Fibroblast of the aortic adventitia (primary cell): ENCODE measurements at places on chromosomes 2 and 18. TPM values are rescaled to one million over a fixed set of nuclear protein-coding genes. Genes with fewer than 3 reads are reported as not detected.

- DNase-seq: peak; percentile 81
These were observed 45.1 kb downstream of the HDAC4 start for GRCh38 chr2:239355724-239356123.

GRCh38 chr18:59929621-59930295 is 30.0 kb downstream of the PMAIP1 start:
- DNase-seq: no peak

Gene ANO7
- total RNA-seq: 1.1 and 1.7 TPM in 2 replicates

DNA sequence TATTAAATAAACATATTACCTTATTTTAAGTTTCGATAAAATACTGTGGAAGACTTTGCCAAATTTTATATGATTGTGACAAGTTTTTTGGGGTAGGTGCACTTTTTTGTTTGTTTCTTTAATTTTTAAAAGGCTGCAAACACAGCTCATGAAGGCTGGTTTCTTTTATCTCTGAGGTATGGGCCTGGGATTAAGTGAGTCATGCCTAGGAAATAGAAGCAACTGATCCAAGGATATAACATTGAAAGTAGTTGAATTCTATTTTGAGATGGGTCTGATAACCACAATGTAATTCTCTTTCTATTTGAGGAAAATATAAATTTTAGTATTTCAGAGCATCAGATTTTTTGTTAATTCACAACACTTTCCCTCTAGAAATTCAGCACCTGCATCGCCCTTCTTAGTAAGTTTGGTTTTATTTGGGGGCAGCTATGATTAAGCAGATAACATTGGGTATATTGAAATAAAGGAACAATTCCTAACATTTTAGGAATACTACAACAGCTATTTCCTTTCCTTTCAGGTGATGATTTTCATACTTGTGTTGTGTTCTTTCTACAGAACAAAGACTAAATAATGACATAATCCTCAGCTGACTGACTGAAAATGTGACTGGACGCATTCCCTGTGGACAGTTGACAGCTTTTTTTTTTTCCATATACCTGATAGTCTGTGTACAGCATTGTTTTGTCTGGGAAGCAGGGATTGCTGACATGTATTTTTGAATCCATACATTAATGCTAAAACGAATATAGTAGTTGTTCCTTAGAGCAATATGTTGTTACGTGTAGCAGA is 16.8 kb downstream of the RBM45 start:
- peak; percentile 33 for DNase-seq

GRCh38 chr2:172358691-172359556 is 68.5 kb upstream of the ITGA6 start:
- DNase-seq: peak; percentile 83

- DNase-seq: no peak
These were observed 64.1 kb downstream of the SLC66A2 start for GRCh38 chr18:79887181-79888000.

- peak; percentile 24 for DNase-seq
These were observed 70.3 kb downstream of the ASXL2 start for GRCh38 chr2:25808006-25808383.

Gene ATP8B1
- 11.2 and 80.4 TPM in 2 replicates for total RNA-seq

Gene PAIP2B
- total RNA-seq: 0.27 and 1.6 TPM in 2 replicates

DNA sequence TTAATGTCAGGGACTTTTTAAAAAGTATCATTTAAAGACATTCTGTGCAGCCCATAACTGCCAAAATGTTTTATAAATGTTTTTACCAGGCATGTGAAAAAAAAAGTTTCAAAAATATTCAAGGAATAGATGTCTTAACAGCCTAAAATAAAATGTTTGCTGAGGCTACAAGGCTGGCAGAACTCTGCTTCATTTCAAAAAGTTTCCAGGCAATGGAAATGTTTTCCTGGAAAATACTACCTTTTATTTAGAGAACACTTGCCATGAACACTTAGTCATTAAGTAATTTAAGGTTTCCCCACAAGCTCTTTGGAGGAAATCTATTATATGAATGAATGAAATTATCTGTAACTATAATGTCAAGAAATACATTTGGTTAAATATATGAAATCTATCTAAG is 68.8 kb downstream of the THADA start:
- DNase-seq: peak; percentile 37

- DNase-seq: peak; percentile 96
These were observed 6.3 kb downstream of the RAB12 start for GRCh38 chr18:8615397-8616027.

Gene NEU4
- total RNA-seq: not detected in 2 replicates

Gene SLC38A11
- total RNA-seq: 0.45 TPM in 1 of 2 replicates, not detected in the other

Gene TMEM37
- total RNA-seq: not detected in 2 replicates

- DNase-seq: peak; percentile 55
These were observed 45.8 kb downstream of the STK17B start for GRCh38 chr2:196125596-196125995.

Gene LIMS4
- total RNA-seq: 4.7 and 6.1 TPM in 2 replicates

GRCh38 chr2:164014068-164014731 is 278.4 kb upstream of the FIGN start:
- peak; percentile 63 for DNase-seq

Gene VIL1
- total RNA-seq: not detected in 2 replicates

DNA sequence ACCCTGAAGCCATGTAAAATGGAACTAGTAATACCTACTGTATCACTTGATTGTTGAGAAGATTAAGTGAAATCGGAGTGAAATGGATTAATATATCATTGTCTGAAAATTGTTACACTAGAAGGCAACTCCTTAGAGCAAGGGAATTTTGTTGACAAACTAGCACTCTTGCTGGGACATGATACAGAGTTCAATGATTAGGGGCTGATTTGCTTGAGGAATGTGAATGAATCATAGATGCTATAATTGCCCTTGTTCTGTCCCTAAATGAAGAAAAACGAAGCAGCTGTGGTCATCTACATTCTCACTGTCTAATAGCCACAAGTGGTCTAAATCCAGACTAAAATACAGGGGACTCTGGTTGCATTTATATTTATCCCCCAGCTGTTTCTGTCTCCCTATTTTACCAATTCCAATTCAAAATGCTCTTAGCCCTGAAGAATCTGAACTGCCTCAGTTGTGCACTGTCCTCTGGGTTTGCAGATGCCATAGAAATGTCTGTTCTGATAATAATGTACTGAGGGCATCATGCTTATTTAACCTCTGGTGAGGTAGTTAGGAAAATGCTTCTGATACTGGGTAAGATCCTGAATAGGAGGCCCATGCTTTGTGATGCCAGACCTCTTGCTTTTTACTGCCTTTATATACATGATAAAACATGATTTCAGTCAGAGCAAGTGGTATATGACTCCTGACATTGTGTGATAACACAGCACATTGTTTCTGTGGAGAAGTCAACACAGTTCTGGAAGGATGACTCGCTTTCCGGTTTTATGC is 382.1 kb downstream of the NRXN1 start:
- DNase-seq: no peak

Gene EGR4
- total RNA-seq: not detected in 2 replicates

GRCh38 chr18:62651276-62652056 is 63.9 kb upstream of the PHLPP1 start:
- DNase-seq: peak; percentile 4

Gene GAL3ST2
- total RNA-seq: 0.25 TPM in 1 of 2 replicates, not detected in the other

DNA sequence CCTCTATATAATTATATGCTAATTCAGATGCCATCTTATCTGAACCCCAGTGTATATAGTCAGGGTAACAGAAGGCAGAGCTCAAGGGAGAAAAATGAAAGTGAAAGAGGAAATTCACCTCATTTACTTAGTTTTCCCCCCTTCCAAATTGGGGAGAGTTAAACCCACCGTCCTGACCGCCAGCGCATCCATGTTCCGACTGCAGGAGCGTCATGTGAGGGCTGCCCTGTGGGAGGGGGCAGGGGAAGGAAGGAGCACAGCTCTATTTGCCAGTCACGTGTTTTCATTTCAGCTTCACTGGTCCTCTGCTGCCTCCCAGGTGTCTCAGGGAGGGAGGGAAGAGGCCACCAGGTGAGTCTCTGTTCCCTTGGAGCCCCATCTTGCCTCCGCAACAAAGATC is 13.2 kb downstream of the CNNM4 start:
- no peak for DNase-seq

DNA sequence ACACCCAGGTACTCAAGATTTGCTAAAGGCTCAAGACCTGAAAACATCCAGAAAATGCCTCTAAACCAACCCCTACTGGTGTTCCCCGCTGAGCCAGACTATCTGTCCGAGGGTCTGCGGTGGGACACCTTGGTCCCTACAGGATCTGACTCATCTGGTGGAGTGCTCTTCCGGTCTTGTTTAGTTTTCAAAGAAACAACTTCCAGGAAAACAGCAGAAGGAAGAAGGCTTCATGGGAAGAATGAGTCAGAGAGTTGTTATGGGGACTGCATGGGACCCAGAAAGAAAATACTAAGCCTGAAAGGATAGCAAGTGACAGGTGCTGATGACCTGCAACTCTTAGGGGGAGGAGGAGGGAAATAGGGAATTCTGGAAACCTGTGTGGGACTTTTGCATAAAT is 41.3 kb downstream of the ZFP36L2 start:
- DNase-seq: no peak

DNA sequence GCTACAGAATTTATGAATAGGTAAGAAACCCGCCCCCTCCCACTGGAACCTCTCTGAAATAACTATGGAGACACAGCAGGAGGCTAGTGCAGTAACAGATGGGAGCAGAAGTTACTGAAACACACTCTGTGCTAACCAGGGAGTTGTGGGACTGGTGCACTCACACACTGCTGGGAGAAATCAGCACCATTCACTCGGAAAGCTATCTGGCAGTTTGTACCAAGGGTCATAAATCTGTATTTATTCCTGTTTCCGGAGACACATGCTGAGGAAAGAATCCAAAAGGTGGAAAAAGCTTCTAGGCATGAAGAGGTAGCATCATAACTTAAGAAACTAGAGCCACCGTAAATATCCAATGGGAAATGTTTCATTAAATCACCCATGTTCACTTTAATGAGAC is 39.9 kb downstream of the TGFA start:
- DNase-seq: no peak

DNA sequence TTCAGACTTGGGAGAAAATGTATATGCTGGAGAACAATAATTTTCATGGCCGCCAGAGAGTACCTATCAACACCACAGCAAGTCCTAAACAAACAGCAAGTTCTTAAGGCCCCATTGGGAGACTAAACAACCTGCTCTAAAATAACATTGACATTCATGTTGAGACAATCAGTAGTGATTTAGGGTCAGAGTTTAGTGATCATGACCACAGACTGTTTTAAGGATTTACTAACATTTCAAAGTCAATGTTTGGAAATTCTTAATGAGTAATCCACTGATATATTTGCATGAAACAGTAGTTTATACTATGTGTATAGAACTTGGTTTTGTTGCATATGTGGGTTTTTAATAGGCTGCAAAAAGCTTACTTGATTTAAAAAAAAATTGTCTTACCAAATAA is 34.7 kb downstream of the RASGRP3 start:
- no peak for DNase-seq

- DNase-seq: no peak
These were observed 16.3 kb downstream of the ABCB11 start for GRCh38 chr2:169014780-169015179.

DNA sequence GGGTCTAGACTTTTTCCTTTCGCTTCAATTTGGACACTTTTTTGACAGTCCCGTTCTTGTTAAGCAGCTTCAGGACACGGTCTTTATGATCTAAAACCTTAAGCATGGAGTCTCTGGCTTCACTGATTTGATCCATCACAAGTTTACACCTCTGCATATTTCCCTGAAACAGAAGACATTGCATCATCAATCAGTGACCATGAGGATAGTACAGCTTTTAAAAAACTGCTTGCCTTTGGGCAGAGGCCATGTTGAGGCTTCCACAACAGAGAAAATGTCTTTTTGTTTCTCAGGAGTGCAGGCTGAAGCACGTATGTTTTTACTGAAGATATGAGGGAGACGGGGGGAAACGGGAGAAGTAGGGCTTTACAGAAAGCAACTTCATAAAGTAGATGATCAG is 56.2 kb upstream of the AMMECR1L start:
- peak; percentile 5 for DNase-seq
